ENCODE measurements at places on chromosomes 11 and 22.

- no peak for DNase-seq
These were observed 4.9 kb downstream of the PPP1CA start for GRCh38 chr11:67396587-67397389.

DNA sequence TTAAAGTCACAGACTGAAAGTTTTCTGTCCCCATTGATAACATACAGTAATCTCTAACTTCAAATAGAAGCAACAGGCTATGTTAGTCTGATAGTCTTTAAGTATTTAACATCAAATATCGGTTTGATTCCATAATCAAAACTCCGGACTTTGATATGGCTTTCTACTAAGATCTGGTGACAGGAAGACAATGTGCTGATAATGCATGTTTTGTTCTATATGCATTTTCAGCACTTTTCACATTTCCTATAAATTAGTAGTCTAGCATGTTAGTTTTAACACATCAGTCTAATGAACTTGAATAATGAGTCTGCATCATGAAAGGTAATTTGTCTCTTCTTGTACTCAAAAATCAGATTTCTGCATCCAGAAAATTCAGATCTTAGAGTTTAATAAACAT is 252.7 kb downstream of the SBF2 start:
- DNase-seq: no peak

DNA sequence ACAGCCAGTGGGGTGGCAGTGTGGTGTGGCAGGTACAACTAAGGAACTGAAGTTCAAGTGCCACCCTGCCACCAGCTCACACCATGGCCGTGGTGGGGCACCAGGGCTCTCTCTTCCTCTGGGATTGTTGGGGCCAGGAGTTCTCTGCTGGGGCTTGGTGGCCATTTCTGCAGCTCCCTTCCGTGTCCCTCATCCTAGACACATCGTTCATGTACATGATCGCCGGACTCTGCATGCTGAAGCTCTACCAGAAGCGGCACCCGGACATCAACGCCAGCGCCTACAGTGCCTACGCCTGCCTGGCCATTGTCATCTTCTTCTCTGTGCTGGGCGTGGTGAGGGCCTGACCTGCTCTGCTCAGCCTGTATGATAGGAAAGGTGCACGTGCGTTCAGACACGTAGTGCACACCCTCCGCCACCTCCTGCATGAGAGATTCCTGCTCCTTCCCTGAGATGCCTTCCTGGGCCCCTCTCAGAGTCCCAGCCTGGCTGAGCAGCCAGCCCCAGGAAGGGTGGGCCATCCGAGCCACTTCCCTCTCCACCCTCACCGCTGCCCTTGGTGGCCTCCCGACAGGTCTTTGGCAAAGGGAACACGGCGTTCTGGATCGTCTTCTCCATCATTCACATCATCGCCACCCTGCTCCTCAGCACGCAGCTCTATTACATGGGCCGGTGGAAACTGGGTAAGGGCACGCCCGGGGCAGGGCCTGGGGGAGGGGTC is 7.3 kb upstream of the TAGLN start:
- DNase-seq: no peak

DNA sequence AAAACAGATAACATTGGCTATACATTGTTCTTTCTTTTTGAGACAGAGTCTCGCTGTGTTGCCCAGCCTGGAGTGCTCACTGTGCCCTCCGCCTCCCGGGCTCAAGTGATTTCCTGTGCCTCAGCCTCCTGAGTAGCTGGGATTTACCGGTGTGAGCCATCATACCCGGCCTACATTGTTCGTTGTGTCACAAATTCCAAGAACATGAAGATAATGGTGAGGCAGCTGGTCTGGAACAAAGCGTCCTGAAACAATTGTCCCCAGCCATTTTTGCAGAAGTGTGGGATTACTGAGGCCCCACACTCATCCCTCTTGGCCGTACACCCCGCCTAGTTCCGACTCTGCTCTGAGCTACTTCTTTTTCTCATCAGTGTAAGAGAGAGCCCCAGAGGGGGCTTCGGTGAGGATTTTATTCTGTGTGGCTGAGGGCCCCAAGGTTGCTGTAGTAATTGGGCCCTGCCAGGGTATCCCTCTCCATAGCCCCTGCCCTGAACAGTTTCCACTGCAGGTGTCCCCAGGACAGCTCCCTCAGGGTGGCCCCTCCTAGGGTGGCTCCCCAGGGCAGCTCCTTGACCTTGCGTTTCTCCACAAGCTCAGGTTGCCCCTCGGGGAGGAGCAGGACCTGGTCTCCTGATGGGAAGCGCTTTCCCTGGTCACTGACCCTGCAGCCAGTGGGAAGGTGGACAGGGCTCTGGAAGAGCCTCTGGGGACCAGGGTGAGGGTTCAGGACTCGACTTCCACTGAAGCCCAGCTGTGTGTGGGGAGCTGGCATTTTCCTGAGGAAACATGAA is 13.1 kb upstream of the ARSA start:
- DNase-seq: no peak

DNA sequence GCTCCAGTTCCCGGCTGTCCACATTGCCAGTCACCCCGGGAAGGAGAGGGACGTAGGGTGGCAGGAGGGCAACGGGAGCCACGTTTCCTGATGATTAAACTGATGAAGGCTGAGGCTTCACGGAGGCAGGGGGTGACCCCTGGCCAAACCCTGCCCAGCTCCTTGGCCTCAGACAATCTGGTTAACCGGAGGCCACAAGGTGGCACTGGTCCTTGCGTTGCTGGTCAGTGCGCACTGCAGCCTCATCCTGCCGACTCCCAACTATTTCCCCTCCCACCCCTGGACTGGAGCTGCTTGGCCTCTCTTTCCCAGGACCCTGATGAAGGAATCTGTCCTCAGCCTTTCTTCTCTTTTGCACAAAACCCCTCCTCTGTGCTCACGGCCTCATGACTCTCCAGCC is 75.3 kb downstream of the PDE2A start:
- no peak for DNase-seq

- DNase-seq: no peak
These were observed 54.7 kb upstream of the TCF20 start for GRCh38 chr22:42324990-42325710.

- no peak for DNase-seq
These were observed 755.8 kb downstream of the NTM start for GRCh38 chr11:132125988-132126871.

GRCh38 chr11:65810046-65810868 is 23.4 kb downstream of the OVOL1 start:
- no peak for DNase-seq

DNA sequence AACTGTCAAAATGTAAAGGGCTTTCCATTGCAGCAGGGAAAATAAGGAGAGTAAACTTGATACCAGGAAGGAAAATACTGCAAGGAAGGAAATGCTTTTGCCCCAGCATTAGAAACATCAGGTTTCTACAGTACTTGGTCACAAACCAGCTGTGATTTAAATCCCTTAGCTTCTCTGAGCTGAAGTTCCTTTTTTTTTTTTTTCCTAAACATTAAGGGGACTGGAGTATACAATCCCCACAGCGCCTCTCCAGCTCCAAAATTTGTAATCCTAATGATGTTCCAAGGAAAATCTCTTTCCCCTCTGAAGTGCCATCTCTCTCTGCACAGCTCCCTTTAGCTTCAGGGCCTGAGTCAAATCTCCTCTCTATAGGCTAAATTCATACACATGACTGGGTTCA is 220.5 kb upstream of the PITPNB start:
- DNase-seq: no peak

DNA sequence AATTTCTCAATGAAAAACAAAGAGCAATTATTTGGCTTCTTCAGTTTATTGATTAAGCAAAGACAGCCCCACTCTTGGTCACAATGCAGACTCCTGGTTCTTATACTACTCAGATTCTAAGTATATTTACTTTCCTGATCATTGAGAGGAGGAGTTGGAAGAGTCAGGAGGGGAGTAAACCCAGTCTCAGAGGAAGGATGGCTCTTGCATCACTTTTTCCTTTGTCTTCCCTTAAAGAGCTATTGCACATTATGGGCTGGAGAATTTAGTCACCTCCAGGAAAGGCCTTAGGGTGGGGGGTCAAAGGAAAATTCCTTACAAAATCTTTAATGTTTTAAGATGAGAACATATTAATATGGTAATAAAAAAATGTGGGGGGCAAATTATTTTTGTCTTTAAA is 8.1 kb downstream of the SLC17A6 start:
- no peak for DNase-seq

- no peak for DNase-seq
These were observed 6.2 kb upstream of the SNX15 start for GRCh38 chr11:65021003-65021402.

GRCh38 chr11:22822203-22822602 is 7.4 kb downstream of the SVIP start:
- no peak for DNase-seq

DNA sequence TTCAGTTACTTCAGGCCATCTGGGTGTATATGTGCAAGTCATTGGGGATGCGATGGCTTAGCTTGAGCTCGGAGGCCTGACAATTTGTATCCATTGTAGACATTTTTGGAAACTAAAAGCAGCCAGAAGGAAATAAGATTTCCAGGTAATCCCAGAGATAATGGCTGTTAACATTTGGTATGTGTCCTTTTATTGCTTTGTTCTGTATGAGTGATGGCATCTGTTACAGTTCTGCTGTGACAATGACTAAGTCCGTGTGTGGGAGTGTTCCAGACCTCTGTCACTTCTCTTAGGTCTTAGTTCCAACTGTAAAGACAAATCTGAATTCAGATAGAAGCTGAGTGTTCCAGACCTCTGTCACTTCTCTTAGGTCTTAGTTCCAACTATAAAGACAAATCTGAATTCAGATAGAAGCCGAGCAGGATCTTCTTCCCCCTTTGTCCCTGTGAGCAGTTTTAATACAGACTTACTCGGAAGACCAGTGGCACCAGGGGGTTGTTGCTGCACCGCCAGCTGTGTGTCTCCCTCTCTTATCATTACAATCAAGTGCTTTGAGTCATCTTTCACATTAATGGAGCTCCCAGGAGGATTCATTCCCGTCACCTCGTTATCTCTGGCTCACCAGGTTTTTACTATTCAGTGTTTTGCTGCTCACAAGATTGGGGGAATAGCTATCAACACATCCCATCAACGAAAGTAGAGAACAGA is 190.9 kb upstream of the SORL1-AS1 start:
- DNase-seq: no peak

GRCh38 chr11:86524620-86525352 is 147.6 kb downstream of the ME3 start:
- peak; percentile 31 for DNase-seq

GRCh38 chr11:3000032-3000961 is 8.2 kb upstream of the NAP1L4 start:
- DNase-seq: no peak

- no peak for DNase-seq
These were observed 7.3 kb downstream of the RSF1 start for GRCh38 chr11:77813256-77813655.

DNA sequence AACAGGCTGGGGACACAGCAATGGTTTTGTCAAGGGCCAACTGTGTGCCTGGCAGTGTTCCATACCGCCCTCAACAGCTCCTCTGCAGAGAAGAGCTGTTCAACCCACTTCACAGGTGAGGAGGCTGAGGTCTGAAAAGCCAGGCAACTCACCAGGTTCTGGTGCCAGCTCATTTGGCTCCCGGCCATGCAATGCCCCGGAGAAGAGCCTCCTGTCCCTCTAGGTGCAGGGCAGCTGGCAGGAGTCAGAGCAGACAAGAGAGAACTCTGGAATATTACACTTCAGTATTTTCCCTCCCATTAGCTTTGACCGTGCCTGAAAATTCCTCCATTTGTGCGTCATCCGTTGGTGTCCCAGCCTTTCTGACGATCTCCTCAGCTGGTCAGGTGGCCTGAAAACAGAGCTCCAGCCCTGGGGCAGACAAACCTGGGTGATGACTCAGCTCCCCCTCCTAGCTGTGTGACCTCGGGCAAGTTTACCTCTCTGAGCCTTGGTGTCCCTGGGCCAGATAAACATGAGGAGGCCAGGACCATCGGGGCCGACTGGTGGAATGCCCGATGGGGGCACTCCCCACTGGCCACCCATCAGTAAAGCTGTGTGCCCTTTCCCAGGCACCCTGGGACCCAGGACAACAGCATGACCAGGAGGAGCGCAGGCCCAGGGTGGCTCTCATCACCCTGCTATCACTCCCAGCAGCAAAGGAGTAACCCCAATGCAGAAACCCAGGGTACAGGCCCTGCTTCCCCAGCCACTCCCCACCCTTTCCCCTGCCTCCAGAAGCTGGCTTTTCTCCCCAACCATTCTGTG is 9.6 kb upstream of the C1QTNF6 start:
- no peak for DNase-seq

GRCh38 chr11:83663446-83663845 is 377.3 kb upstream of the CCDC90B start:
- DNase-seq: no peak

DNA sequence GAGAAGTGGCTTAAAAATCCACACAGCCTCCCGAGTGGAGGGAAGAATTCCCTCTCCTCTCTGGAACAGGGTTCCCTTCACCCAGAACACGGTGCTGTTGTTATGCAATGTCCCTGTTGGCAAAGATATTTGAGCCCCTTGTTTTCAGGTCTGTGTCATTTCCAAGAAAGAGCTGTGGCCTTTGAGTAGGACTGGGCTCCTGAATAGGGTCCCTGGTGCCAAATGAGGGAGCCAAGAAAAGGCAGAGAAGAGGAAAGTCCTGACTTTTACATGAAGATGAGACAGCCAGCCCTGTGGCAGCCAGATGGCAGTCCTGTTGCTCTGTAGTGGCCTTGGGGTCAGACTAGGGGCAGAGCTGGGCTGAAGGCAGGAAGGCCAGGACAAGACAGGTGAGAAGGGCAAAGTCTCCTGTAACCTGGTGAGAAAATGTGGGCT is 51.2 kb upstream of the ELF5 start:
- no peak for DNase-seq

GRCh38 chr11:101825531-101825930 is 89.3 kb upstream of the CEP126 start:
- DNase-seq: no peak

- DNase-seq: no peak
These were observed 92.1 kb downstream of the INSC start for GRCh38 chr11:15206791-15207190.

- no peak for DNase-seq
These were observed 9.4 kb downstream of the DPP3 start for GRCh38 chr11:66489636-66490035.

GRCh38 chr22:42375982-42376381 is 56.2 kb downstream of the NFAM1 start:
- DNase-seq: no peak

DNA sequence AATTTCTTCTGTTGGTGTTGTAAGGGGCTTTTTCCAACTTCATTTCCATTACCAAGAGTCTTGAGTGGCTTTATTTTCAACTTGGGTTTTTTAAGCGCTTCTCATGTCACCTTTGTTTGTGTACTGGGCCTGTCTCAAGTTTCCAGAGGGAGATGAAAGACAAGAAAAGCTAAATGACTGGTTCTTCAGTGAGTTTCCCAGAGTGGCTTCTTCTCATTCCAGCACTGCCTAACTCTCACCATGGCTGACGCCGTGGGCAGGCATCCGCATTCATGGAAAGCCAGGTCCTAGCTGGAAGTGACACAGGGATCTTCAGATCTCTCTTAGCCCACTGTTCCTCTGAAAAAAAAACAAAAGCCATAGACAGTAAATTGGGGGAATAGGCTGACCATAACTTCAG is 28.6 kb downstream of the MARK2 start:
- no peak for DNase-seq

DNA sequence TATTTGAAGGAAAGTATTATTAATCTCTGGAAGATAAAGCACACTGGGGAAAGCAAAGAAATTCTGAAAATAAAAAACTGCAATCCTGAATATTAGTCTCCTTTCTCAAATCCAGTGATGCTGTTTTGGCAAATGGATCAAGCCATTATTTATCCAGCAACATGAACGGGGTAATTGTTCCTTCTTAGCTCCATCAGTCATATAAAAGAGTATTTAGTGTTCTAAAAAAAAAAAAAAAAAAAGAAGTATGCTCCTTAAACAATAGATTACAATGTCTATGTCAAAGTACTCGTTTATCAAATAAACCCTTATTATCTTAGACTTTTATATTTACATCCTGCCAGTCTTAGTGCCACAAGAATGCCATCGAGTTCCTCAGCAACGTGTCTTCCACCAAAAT is 1.3 kb downstream of the RDX start:
- no peak for DNase-seq
